ENCODE measurements at places on chromosomes 13 and 19.

GRCh38 chr19:46885411-46885810 lies 24.6 kb downstream of the ARHGAP35 start:
- DNase-seq, result no peak

GRCh38 chr13:43335764-43336163 lies 312.4 kb downstream of the DNAJC15 start:
- no peak for DNase-seq

DNA sequence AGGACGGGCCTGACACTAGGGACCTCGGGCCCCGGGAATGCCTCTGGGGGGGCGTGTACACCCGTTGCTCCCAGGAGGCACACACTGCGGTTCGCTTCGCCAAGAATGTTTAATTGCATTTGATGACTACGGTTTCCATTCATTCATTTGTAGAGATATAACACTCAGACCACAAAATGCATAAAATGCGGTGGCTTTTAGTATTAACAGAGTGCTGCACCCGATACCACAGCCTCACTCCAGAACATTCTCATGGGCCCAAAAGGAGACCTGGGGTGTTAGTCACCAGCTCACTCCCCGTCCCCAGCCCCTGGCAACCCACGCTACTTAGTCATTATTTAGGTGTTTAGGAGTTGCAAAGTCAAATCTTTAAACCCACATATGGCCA lies 21.8 kb downstream of the HCN2 start:
- DNase-seq, result peak; percentile 67

DNA sequence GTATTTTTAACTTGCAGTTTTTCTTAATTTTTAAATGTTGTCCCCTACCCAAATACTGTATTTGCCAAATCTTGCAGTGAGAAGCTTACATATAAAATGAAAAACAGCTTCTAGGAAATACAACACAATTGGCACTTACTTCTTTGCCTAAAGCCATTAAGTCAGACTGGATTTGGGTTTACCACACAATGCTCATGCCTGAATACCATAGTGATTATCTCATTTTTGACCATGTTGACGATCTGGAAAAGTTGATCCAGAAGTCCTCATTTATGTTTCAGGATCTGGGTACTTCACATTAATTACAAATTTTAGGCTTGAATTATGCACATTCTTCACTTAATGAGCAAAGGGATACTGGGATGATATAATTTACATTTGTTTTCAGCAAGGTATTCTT lies 2.4 kb downstream of the RNF6 start:
- no peak for DNase-seq

GRCh38 chr19:42366673-42367072 lies 23.4 kb downstream of the CNFN start:
- DNase-seq, result no peak

DNA sequence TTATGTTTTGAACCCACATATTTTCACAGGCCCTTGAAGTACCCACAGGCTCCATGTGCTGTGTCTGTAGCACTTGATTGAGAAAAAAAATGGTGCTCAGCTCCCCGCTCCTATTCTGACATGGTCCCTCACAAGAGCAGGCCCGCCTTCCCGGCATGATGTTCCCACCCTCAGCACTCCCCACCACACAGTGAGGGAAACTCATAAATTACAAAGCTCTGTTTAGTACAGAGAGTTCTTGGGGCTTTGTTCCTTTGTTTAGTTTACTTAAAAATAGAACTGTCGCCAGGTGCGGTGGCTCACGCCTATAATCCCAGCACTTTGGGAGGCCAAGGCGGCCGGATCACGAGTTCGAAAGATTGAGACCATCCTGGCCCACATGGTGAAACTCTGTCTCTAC lies 25.9 kb upstream of the ABCC4 start:
- no peak for DNase-seq

Data from keratinocyte (primary cell).